AML-193 (cell line): ENCODE measurements at places on chromosomes 1 and 21.

DNA sequence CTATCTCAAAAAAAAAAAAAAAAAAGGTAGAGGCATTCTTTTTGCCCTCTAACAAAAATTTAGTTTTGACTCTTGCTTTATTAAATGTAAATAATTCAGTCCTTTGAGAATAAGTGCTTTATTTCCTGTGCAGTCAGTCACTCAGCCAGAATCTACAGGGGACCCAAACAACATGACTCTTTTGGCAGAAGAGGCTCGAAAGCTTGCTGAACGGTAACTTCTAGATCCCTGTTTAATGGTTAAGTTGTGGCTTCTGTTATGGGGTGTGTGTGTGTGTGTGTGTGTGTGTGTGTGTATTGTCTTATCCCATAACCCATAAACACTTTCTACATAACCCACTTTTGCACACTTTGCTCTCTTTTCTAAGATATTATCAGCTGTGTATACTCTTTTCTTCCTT lies 54.9 kb upstream of the LAMC2 start:
- DNase-seq, result no peak

DNA sequence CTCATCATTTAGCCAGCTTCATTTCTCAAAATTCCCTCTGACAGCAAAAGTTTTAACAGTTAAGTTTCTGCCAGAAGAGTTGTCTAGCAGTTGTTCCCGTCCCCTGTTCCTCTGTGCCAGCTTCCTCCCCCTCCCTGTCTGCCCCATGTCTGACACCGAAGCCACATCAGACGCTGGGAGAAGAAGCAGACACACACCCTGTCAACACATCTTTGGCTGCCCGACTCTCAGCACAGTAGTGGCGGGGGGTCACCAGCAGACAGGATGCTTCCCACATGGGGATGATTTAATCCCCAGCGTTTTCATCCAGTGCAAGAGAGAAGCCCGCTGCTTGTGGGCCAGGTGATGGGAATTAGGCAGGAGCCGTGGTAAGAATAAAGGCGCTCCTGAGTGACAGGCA lies 379.4 kb upstream of the RUNX1 start:
- no peak for DNase-seq

DNA sequence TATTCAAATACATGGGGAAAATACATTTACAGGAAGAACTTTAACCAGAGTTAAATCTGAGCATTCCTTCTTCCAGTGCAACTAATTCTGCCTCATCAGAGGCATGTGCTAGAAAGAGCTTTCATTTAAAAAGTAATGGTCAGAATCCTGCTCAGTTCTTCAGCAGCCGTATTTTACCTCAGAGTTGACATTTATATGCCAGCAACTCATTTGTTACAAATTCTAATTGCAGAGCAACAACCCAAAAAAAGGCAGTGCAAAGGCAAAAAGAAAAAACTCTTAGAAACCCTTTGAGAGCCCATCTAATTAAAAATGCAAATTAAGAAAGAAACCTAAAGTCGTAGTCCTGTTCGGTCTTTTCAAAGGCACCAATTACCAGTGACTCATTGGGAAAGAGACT lies 392.5 kb downstream of the PBX1 start:
- DNase-seq, result no peak

DNA sequence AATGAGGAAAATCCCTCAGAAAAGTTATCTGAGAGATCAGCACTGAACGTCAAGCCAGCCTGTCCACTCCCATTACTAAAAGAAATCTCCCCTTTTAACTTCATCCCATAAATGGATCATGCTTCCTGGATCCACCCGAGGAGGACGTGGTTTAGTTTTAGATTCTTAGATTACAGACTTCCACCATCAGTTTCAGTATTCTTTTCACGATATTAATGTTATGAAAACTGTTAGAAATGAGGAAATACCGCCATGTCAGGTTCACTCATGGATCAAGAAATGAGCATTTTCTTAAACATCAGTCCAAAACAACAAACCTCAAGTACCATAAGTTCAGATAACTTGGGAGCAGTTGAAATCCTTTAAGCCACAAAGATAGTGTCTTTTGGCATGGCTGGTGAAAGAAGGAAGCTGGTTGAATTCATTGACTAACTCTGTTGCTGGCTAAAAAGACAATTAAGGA lies 49.8 kb downstream of the NFIA start:
- DNase-seq, result no peak
